GM06990 (cell line): ENCODE measurements at places on chromosomes 1 and 21.

GRCh38 chr1:8873506-8874229, 4.8 kb downstream of the ENO1 start:
- DNase-seq = no peak

- DNase-seq = no peak
Observed at GRCh38 chr21:37626320-37626719, 259.7 kb downstream of the DYRK1A start.

GRCh38 chr1:150753416-150753815, 12.2 kb downstream of the CTSS start:
- DNase-seq = no peak

DNA sequence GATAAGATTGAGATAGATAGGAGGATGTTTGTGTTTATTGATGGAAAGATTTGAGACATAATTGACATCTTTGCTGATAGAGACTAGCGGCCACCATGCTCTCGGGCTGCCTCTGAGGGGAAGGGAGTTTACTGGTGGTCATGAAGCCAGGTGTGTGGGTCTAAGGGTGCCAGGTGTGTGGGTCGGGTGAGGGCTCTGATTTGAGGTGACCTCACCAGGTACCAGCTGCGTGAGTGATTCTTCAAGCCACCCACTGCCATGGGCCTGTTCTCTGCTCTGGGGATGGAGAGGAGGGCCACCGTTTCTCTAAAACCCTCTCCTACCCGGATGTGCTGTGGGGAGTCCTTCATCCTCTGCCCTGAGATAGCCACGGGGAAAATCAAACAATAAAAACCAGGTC, 3.2 kb downstream of the UBASH3A start:
- DNase-seq = no peak

- DNase-seq = no peak
Observed at GRCh38 chr1:29820401-29820800, 584.1 kb downstream of the PTPRU start.

- no peak for DNase-seq
Observed at GRCh38 chr1:11807133-11807532, 1.1 kb downstream of the CLCN6 start.
